ENCODE measurements at places on chromosomes 1 and 21. TPM values are rescaled to one million over a fixed set of nuclear protein-coding genes. Genes with fewer than 3 reads are reported as not detected.

The PDPN gene
- not detected for total RNA-seq

The ACTL8 gene
- 1.2 TPM for total RNA-seq

The LHX4 gene
- not detected for total RNA-seq

The CNTN2 gene
- not detected for total RNA-seq

The FCRLB gene
- total RNA-seq, result 5.3 TPM

The ATP1A4 gene
- not detected for total RNA-seq

Data from Caki2 (cell line).